Activated T-cell treated with anti-CD3 and anti-CD28 coated beads, Interleukin-2, amount 50 U/mL, for 4 hours (primary cell): ENCODE measurements at places on chromosomes 16 and 17. TPM values are rescaled to one million over a fixed set of nuclear protein-coding genes. Genes with fewer than 3 reads are reported as not detected.

- DNase-seq: no peak
Measured at GRCh38 chr16:83994087-83994486, 26.0 kb downstream of the NECAB2 start.

DNA sequence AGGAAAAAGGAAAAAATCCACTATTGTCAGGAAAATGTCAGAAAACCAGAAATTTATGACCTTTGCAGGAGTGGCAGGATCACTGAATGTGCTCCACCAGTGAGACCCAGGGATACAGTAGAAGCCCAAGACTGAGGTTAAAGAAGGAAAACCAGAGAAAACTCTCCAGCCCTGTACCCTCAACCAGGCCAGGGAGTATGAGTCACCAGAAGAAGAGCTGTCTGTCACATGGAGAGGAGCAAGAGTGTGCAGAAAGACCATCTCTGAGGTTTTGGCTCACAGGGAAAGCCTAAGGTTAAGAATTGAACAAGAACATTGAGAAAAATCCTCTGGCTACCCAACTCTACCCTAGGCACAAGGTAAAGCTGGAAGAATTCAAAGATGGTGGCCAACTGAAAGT lies 47.6 kb upstream of the MON1B start:
- DNase-seq: no peak

Gene TMEM106A
- total RNA-seq: 7.9 TPM

Gene PIK3R6
- total RNA-seq: 0.32 TPM

Gene KCNG4
- not detected for total RNA-seq

- DNase-seq: no peak
Measured at GRCh38 chr17:28524476-28525424, 18.6 kb downstream of the FOXN1 start.

DNA sequence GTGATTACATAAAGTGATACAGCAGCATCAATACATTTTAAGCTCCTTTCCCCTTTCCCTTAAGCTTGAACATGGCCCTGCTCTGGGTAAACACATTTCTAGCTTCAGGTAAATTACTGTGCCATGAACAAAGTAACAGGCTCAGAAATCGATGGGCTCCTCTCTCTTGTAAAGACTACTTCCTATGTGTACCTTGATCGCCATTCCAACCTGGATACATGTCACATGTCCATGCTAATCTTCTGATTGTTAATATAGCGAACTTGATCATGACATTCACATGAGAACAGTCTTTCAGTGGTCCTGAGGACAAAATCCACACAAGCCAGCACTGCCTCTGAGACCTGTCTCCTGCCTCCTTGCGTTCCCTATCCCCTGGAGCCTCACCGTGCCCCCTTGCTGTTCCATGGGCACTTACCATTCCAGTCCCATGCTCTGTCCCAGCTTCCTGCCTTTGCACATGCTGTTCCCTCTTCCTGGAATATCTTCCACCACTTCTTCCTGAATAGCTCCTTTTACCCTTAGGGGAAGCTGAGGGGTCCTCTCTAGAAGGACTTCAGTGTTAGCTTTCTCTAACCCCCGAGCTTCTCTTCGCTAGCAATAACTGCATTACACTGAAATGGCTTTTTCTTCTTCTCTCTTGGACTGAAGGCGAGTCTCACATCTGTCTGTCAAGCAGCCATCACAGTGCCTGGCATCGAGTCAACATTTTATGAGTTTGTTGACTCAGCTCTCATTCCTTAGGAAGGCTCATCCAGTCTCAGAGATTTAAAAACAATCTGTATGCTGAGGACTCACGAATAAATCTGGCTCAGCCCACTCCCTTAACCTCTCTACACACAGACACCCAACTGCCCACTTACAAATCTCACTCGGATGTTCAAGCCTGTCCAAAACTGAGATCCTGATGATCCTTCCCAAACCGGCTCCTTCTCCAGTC lies 93.3 kb downstream of the ASIC2 start:
- no peak for DNase-seq

DNA sequence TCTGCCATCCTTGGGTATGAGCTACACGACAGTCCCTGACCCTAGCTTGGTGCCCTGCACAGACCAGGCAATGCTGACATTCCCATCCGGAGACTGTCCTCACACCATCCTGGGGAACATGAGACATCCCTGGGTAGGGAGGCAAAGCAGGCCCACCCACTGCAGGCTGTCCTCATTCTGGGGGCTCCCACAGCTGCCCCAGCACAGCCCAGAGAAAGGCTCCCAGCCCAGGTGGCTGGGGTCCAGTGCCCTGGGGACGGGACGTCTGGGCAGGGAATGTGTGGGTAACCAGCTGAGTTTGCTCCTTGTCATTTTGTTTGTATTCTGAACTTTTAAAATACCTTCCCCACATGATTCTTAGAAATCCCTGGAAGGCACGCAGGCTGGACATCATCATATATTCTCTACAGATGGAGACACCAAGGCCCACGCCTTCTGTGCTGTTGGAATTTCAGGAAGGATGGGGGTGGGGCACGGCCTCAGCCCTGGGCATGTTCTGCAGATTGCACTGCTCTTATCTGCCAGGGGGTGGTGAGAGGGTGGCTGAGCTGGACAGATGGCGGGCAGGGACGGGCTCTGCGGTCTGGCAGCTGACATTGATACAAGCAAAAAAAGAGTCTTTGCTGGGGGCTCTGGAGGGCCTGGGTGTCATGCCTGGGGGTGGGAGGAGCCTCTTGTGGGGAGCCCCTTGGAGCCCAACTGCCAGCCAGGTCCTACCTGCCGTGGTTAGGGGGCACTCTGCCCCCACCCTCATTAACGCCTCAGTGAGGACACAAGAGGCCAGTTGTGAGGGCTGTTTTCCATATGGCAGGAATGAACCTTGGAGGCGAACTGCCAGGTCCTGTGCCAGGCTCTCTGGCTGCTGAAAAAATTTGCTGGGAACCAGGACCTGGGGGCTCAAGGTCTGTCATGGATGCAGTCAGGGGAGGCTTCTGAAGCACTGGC lies 28.4 kb downstream of the LRRC75A start:
- DNase-seq: no peak

DNA sequence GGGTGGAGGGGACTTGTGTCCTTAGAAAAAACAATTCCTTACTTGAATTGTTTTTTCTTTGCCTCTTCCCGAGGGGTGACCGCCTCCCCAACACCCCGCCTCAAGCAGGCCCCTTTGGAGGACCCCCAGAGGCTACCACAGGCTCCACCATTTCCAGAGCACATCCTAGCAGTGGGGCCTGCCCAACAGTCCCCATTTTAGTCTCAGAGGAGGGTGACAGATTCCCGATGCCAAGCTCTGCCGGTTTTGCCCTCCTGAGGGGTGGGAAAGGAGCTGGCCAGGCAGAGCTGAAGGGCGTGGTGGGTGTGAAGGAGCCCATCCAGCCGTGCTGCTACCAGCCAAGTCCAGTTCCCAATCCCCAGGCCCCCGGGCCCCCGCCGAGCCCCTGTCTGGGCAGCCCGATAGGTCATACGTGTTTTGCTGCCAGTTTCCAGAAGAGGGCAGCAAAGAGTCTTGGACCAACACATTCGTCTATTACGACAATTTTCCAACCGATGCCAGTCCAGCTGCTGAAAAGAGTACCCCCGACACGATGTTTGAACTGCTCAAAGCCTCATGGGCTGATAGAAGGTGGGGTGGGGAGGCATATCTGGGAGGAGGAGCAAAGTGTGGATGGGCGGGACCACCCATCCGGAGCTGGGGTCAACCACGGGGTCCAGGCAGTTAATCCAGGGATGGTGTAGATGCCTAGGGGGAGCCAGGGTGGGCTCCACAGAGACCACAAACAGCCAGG lies 18.8 kb upstream of the GAA start:
- DNase-seq: peak; percentile 59

GRCh38 chr17:81665205-81666091 lies 957 bp downstream of the OXLD1 start:
- peak; percentile 54 for DNase-seq

DNA sequence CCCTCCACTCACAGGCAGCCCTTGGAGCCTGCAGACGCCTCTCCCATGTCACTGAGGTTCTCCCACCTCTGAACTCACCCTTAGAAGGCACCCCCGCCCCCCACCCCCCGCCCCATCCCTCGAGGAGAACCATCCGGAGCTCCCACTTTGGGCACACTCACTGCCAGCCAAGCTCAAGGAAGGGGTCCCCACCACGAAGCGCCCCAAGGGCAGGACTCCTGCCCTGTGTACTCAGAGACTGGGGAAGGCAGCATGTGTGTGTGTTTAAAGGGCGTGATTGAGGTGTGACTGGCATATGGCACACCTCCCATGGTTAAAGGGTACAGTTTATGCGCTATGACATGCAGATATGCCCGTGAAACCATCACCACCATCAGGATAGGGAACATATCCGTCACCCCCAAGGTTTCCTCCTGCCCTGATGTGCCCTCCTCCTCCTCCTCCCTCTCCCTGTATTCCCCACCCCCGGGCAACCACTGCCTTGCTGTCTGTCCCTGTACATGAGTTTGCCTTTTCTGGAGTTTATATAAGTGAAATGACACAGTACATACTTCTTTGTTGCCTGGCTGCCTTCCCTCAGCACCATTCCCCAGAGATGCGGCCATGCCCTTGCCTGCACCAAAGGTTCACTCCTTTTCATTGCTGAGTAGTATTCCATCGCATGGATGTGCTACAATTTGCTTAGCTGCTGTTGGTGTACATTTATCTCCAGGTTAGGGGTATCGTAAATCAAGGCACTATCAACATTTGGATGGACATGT lies 14.0 kb upstream of the RBFOX3 start:
- peak; percentile 1 for DNase-seq

Gene EXOC3L1
- total RNA-seq: not detected

DNA sequence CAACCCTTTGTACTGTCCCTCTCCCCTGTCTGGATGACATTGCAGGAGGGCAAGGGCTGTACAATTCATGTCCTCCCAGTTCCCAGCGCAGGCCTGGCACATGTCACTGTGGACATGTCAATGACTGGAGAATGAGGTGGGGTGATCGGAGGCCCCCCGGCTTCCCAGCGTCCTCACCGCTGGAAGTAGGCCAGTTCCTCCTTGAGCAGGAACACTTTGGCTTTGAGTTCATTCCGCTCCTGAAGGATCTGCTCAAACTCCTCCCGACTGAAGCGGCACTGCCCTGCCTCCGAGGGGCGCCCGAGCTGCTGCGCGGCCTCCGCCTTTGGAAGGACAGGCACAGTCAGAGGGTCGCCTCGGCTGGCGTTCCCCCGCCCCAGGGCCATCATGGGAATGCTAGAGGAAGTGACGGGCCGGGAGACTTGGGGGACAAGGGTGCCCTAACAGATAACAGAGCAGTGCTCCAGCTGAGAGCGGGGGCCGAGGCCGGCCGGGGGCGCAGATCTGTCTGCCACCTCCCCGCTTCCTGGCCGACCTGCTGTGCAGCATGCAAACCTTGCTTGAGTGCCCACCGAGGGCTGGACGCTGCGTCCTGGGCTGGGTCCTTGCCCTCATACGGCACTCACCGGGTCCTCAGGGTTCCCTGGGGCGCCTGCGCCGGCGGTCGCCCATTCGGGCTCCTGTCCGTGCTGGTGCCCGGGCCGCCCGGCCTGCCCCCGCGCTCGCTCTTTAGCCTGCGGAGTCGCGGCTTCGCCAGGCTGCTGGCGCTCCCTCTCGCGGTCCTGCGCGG lies 1.3 kb downstream of the RILP start:
- DNase-seq: no peak

Gene HSD11B2
- total RNA-seq: 3.9 TPM

DNA sequence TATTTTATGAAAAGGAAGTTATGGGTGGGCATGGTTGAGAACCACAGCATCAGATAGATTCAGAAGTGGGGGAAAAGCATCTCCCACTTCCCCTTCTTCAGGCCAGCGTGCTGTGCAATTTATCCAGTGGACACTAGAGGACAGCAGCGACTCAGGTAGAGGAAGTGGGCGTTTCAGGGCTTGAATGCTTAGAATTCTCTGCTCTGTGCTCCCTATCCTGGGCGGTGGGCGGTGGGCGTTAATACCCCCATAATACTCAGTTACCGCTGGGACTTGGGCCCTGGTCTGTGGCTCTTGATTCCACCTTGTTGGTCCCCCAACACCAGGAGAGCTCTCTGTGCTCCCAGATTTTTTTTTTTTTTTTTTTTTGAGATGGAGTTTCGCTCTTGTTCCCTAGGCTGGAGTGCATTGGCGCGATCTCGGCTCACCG lies 3.7 kb upstream of the LYZL6 start:
- peak; percentile 24 for DNase-seq

DNA sequence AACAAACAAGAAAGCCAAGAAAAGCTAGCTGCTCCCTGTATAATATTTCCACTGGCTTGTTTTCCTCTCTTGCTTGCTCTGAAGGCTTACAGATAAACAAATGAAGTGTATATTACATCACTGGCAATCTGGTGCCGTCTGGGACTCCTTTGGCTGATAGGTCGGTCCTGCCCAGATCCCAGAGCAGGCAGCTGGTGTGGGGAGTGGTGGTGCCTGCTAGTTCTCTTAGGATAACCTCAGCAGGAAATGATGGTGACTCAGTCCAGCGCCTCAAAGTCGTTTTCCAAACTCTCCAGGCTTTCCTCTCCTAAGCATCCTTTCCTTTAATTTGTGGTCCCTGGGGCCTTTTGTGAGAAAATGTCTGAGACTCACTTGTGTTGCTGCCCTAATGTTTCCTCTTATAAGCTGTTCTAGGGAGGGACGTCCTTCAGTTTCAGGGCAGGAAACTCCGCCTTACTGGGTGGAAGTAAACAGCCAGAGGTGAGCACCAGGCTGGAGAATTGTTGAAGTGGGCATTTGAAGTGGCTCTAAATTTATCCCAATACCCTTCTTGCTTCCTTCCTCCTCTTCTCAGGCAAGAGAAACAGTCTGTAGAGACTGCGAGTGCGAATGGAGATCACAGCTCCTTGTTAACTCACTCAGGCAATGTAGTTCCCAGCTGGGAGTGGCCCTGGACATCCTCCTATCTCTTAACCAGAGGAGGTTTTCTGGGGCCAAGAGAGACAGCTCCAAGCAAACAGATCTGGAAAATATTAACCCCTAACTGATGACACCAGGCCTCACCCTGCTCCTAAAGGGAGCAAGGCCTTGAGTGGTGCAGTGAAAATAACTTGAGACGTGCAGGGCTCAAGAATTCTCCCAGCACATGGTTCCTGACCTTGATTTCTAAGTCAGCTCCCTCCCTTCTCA lies 34.9 kb downstream of the CD300LF start:
- no peak for DNase-seq

Gene CCDC144A
- 0.98 TPM for total RNA-seq

DNA sequence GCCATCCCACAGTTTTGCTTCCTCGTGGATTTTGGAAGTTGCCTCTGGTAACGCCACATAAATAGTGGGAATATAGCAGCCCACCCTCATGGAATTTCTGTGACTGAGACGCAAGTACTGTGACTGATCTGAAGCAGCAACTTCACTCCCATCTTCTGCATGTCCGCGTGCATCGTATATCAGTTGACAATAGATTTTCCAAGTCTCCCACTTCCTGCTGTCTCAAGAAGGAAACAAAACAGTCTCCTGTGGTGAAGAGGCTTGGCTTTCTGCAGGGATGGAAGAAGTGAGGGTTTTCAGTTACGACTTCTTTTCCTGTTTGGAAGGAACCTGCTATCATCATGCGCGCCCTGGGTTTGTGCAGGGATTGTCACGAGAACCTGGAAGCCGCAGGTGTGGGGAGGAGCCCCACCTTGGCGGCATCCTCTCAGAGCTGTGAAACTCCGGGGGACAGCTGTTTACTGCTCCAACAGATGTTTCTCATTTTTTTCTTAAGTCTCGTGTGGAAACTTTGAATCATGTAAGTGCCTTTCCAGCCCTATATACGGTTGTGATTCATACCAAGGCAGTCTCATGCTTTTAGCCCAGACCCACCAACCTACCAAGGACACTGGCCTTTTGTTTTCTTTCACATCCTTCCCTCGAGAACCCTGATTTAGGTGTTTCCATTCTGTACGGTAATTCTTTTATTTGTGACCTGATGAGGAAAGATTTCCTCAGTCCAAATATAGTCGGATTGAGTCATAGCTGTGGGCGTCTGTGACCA lies 57.5 kb downstream of the WIPI1 start:
- peak; percentile 35 for DNase-seq
